ENCODE measurements at places on chromosomes 1 and 21.

DNA sequence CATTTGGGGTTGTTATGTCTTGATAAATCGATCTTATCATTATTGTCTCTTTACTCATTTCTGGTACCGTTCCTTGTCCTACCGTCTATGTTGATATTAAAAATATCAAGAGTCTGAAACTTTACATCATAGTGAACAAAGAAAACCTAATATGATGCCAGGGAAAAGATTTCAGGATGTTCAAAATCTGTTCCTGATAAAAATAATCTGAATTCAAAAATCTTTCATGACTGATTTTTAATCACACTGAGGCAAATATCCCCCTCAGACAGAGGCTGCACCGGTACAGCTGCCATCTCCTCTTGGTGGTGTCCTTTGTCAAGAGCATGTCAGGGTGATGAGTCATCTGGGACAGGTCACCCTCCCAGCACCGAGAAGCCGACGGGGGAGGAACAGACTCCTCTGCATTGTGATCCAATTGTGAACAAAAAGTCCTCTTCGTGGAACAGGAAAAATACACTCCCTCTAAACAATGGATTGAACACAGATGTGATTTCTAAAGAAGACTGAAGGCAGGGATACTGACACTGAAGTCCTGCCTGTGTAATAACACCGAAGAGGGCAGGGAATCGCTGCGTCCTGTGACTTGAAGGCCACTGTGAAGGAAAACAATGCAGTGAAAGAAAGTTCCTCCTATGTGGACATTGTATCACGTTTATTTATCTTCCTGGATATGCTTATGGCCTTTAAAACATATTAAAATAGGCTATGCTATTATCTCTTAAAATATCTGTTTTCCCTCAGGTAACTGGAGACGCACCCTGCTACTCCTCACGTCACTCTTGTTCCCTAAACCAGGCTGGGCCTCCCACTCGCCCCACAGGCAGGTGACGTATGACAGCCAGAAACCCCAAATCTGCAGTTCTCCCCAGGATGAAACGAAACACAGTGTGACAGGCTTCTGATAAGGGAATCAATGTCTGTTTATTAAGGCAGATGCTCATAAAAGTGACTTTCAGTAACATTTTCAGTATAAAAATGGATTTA, 4.3 kb upstream of the SPATC1L start:
- DNase-seq: peak; percentile 84

DNA sequence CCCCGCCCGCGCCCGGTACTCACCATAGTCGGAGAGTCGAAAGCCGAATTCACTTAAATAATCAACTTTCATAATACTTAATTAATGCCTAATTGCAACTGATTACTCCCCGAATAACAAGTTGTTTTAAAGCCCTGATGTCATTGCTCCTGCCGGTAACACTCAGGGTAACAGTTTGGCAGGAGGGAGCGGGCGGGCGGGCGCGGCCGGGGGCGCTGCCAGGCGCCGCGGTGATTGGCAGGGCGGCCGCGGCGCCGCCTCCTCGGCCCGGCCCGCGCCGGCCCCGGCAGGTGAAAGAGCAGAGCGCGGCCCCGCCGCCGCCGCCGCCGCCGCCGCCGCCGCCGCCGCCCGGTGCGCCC, 102.2 kb downstream of the CASZ1 start:
- no peak for DNase-seq

DNA sequence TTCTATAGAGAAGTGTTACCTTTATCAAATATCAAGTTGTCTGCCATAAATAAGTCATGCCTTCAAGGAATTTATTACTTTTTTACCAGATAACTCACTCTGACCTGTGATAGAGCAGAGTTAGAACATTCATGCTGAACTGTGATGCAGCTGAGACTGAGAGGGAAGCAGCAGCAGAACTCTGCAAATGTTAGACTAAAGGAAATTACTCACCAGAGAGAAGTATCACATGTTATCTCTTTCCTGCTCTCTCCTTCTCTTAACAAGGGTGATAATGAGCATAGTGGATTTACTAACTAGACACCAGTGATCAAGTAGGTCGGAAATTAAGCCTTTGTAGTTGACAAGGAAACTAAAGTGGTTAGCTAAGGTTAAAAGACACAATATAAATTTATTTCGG, 181.6 kb downstream of the RASAL2 start:
- peak; percentile 44 for DNase-seq

- DNase-seq: no peak
Observed at GRCh38 chr1:218809061-218809460, 364.6 kb upstream of the LYPLAL1 start.

DNA sequence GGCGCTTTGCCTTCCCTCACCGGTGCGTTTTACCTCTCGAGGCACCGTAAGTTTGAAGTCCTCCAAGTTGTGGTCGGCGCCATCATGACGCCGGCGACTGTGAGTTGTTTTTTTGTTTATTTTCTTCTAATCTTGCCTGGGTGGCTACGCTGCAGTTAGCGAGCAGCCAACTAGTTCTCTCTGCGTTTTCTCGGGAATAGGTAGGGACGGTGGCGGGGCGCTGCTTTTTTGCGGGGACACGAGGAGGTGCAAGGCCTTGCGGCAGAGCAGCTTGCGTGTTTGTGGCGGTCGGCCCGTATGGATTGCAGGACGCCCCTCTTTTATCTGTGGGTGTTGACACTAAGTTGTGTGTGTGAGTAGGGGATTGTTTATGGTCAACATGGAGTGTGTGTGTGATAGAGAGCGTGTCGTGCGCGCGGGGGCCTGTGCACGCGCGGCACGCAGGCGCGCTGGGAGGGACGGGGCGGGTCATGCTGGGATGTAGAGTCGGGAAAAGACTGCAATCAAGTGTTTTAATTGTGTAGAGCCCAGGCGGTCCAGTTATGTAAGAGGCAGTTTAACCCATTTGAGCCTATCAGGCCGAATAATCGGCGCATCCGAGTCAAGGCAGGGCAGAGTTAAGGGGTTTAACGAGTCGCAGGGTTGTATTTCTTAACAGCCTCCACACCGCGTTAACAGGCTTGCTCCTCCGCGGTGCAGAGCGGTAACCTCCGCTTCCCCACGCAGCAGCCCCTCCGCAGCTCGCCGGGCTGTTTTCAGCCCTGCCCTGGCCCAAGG, 1.2 kb upstream of the NEGR1 start:
- DNase-seq: peak; percentile 80

GRCh38 chr21:42453224-42453985, 42.6 kb downstream of the RSPH1 start:
- DNase-seq: no peak
